ENCODE measurements at places on chromosomes 7 and 10. TPM values are rescaled to one million over a fixed set of nuclear protein-coding genes. Genes with fewer than 3 reads are reported as not detected.

Gene BRI3
- 269 TPM for total RNA-seq

Gene LYZL1
- not detected for total RNA-seq

Gene TNRC18
- total RNA-seq, result 29.5 TPM

Gene TRPV5
- total RNA-seq, result not detected

Gene GIMAP6
- total RNA-seq, result 31.5 TPM

Gene CRHR2
- total RNA-seq, result 0.22 TPM

Gene SCRN1
- 18.7 TPM for total RNA-seq

Gene ZNF722
- not detected for total RNA-seq

Gene PRTFDC1
- total RNA-seq, result 9.1 TPM

Gene STK31
- not detected for total RNA-seq

Gene CFAP70
- total RNA-seq, result 1.7 TPM

Gene PDK4
- 289 TPM for total RNA-seq

Gene MOGAT3
- total RNA-seq, result not detected

- no peak for DNase-seq
Observed at GRCh38 chr7:51128545-51129435, 187.8 kb downstream of the COBL start.

GRCh38 chr10:119165171-119166117, at the start of gene SFXN4:
TSS of gene SFXN4 (minus strand) at chr10:119165714. CDS start at chr10:119165647, 67 bp downstream.
- DNase-seq, result peak; percentile 91

GRCh38 chr10:33303988-33304387, 30.5 kb downstream of the NRP1 start:
- DNase-seq, result no peak

DNA sequence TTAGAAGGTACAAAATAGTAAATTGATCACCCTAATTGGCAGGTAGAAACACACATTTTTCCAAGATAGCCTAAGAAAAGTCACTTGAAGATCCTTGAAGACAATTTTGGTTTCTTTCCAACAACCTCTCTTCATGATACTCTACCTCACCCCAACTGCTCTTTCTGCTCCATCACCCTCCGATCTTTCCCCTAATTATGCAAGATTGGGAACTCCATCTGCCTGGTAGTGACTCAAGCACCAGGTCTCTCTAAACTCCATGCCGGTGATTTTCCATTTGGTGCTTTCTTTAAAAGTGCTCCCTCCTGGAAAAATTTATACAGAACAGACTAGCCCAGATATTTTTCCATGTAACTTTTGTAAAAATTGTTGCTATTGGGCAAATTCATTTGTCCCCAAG, 1.1 kb upstream of the AKR1B1 start:
- no peak for DNase-seq

GRCh38 chr10:100774223-100774622, 28.8 kb downstream of the PAX2 start:
- DNase-seq, result no peak

DNA sequence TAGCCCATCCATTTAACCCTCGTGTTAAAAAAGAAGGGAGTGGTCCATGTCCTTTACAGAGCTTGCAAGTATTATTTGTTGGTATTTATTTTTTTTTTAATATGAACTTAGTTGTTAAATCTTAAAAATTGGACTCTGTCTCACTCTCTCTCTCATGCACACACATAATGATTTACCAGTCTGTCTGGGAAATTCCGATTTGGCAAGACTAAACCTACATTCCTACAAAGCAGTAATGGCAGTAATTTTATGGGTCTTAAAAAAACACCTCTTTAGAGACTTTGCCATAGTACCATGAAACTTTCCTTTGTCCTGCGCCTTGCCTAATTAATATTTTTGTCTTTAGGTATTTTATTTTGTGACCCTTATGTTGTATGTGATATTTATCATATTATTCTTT, 239.5 kb upstream of the PPP1R3A start:
- no peak for DNase-seq

GRCh38 chr10:49620286-49620810, 6.5 kb downstream of the CHAT start:
- DNase-seq, result no peak

DNA sequence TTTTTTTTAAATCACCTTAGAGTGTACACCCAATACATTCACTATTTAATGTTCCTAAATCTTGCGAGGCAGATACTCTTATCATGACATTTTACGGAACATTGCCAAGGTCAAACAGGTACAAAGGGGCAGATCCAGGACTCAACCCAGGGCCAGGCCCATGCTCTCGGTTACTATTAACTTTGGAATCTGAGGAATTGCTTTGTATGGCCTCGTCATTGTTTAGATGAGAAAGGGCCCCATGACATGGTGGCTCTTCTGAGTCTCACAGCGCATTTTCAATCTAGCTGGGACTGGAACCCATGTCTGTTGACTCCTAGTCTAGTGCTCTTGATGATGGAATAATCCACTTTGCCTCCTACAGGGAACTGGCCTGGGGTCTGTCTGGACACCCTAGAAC, 59.1 kb downstream of the GATA3 start:
- no peak for DNase-seq

GRCh38 chr10:57338823-57339558, 928.7 kb downstream of the IPMK start:
- DNase-seq, result no peak

DNA sequence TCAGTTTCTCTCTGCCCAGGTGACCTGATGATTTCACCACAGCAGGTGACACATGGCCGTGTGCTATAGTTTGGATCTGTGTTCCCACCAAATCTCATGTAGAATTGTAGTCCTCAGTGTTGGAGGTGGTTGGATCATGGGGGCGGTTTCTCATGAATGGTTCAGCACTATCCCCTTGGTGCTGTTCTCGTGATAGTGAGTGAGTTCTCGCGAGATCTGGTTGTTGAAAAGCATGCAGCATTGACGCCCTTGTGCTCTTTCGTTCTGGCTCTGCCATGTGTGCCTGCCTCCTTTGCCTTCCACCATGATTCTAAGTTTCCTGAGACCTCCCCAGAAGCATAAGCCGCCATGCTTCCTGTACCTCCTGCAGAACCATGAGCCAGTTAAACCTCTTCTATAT, 85.2 kb upstream of the C1QL3 start:
- no peak for DNase-seq

DNA sequence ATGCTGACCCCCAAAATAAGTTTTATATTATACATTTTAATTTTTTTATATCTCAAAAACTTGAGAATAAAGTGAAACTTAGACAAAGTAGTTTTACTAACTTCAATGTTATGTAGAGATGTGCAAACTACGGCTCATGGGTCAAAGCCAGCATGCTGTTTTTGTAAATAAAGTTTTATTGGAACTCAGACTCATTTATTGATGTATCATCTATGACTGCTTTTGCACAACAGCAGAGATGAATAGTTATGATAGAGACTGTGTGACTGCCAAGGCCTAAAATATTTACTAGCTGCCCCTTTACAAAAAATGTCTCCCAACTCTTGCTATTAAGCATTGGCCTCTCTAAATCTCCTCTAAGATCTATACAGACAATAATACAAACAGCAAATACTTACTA, 12.4 kb downstream of the MTPN start:
- DNase-seq, result no peak

DNA sequence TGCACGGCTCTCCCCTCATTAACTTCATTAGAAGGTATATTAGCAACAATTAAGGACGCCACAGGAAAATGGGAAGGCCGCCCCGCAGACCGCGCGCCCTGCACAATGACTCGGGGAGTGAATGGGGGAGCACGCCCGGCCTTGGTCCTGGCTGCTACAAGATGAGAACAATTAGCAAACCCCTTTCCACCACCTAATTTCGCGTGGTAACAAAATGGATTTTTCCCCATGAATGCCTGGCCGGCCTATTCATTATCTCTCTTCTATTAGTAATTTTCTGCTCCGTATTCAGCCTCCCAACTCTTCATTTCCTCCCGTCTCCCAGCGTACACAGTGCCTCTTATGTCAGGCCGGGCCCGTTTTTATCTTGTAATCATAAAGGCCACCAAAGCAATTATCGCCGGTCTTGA, 346.9 kb downstream of the DNAJB6 start:
- no peak for DNase-seq

DNA sequence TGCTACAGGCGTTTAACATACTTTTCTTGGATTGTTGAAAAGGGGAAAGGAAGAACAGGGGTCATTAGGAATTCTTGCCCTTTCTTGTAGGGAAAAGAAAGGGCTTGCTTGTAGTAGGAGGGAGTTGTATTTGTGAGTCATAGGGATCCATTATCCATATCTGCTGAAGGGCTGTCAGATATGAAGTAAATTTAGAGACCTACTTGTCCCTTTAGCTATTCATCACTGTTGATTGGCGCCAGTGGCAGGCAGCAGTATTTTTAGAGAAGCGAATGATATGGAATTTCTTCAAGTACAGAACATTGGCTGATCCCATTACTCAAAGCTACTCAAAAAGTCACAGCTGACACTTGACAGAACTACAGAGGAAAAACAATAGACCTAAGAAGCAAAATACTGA, 97.7 kb downstream of the CELF2 start:
- DNase-seq, result peak; percentile 41

DNA sequence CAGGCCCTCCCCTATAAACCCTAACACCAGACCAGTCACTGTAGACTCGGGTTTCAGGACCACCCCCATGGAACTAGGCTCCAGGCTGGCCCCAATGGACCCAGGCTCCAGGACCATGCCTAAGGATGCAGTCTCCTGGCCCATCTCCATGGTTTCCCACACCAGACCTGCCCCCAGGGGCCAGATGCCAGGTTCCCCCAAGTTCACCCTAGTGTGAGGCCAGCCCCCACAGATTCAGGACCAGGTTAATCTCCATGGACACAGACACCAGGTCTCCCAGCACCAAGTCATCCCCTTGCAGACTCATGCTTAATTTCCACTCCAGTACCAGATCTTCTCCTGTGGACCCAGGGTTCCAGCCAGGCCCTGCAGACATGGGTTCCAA, 103.8 kb upstream of the LANCL2 start:
- no peak for DNase-seq

GRCh38 chr10:63520500-63521415, at the start of gene REEP3:
TSS of gene REEP3 (plus strand) at chr10:63521401. CDS start at chr10:63521546, 145 bp downstream.
- DNase-seq, result peak; percentile 90

DNA sequence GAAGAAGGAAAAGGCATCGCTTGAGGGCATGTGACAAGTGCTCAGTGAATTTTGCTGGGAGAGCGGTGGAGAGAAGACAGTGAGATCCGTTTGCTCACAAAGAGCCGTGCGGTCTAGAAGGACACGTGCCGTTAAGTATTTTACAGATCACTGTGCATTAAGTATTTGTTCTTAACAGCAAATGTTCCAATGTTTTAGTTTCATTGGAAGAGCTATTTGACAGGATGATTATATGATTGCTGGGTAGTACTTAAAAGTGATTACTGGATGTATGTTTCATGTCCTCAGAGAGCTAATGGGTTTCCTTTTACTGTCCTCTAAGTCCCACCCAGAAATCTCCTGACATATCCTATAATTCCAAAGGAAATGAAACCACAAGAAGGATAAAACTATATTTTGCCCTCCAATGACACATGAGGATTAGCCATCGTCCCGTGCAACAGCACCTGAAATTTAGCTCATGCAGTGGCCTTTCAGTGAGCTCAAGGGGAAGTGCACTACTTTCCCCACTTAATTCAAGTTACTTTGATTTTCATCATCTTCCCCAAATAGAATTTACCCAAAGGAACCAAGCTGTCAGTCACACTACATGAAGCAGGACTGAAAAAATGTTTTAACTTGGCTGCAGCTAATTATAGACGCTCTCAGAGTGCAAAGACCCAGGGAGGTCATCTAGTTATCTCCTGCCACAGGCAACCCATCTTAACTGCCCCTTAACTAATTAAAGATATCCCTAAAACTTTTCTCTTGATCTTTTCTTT, 80.3 kb downstream of the KLF6 start:
- DNase-seq, result no peak

DNA sequence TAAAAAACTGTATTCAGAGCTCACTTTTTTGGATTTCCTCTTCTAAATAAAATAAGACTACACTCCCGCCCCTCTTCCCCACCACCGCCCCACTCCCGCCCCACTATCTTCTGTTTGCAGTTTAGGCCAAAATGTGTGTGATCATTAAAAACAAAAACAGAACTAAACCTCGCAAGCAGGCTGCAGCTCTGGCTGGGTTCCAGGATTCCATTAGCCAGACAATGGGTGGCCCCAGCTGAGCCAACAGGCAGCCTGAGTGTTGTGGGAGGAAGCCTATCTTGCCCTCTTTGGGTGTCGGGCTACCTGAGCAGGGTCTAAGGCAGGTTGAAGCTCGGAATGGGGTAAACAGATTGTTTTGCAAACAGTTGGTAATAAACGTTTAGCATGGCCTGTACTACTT, 41.7 kb downstream of the ARL4A start:
- DNase-seq, result peak; percentile 84

DNA sequence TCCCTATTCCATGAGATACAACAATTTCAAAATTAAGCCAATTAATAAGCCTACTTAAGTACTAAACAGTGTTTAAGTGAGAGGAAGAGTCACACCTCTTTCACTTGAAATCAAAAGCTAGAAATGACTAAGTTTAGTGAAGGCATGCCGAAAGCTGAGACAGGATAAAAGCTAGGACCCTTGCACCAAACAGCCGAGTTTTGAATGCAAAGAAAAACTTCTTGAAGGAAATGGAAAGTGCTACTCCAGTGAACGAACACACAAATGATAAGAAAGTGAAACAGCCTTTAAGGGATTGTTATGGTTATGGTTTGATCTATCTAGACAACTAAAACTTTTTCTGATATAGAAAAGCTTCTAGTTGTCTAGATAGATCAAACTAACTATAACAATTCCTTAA, 135.4 kb upstream of the KMT2E start:
- no peak for DNase-seq

GRCh38 chr10:73096041-73096448, 621 bp downstream of the P4HA1 start:
- peak; percentile 83 for DNase-seq
